ENCODE measurements at places on chromosomes 3 and 15.

- no peak for DNase-seq
Measured at GRCh38 chr3:63727233-63727632, 74.8 kb downstream of the SNTN start.

DNA sequence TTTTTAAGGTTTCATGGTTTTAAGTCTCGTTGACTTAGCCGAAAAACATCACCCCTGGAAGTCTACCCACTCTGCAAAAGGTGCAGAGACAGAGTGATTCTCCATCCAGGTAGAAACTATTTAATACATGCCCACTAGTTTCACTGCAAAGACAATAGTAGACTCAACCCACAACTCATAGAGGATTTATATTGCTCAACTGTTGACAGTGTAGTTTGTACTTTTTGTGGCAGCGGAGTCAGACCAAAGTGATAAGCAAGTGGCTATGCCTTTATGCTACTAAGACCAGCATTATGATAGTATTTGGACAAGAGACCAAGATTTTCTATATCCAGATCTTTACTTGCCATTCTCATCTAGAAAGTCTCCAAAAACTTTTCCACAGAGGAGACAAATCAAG lies 98.8 kb upstream of the ZBTB20 start:
- DNase-seq, result no peak

GRCh38 chr3:25418596-25418995 lies 9.5 kb upstream of the RARB start:
- no peak for DNase-seq

DNA sequence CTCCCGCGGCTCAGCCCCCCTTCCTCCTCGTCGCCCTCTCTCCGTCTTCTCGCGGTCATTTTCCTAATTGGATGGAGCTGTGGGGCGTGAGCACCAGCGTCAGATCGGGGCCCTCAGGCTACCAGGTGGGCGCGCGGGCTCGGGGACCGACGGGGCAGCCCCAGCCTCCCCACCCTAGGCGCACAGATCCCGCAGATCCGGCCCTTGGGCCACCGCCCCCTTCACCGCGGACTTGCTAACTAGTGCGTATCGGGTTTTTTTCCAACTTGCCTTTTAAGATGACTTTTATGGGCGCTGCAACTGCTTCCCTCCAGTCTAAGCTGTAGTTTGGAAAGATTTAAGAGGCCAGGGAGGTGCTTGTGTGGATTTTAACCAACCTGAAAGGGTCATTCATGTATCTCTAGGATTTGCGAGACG lies 1.3 kb downstream of the ZNF710 start:
- DNase-seq, result peak; percentile 35

DNA sequence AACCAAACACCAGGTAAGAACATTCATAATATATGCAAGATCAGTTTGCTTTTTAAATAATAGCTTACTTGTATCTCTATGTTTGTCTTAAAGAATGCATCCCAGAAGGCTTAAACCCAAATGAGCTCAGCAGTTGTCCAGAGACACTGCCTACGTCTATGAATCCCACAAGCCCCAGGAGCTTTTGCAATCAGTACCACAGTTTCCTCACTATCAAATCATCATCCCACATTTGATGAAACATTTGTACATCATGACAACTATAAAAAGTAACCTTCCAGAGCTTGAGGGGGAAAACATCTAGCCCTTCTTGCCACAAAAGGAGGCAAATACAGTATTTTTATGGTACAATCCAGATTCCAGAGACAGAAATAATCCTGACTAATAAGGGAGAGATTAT lies 63.7 kb downstream of the ATP8B4 start:
- no peak for DNase-seq

DNA sequence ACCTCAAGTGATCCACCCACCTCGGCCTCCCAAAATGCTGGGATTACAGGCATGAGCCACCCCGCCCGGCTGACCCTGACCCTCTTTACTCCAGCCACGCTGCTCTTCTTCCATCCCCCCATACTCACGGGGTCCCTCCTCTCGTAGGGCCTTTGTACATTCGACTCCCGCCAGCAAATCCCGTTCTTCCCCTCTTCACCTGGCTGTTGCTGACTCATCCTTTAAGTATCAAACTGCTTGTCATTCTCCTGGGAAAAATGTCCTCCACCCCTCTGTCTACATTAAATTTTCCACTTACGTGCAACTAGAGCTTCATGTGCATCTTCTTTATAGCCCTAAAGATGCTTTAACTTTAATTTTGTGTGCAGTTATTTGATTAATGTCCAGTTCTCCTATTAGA lies 203.1 kb downstream of the OPA1 start:
- no peak for DNase-seq

DNA sequence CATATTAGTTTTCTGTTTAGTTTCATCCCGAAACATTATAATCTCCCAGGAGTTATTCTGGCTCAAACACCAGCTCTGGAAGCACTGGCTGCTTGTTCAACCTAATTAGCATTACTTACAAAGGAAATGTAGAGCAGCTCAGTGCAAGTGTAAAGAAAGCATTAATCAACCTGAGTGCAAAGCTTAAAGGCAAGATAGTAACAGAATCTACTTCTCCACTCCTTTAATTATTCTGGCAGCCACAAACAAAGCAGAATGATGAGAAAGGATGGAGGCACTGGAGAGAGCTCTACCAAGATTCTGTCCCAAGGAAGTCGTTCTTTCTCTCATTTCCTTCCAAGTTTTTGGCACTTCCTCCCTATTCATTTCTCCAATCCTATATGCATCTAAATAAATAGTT lies 1384.0 kb downstream of the ZPLD1 start:
- no peak for DNase-seq

- DNase-seq, result no peak
Measured at GRCh38 chr15:80202641-80203360, 49.2 kb downstream of the CTXND1 start.

DNA sequence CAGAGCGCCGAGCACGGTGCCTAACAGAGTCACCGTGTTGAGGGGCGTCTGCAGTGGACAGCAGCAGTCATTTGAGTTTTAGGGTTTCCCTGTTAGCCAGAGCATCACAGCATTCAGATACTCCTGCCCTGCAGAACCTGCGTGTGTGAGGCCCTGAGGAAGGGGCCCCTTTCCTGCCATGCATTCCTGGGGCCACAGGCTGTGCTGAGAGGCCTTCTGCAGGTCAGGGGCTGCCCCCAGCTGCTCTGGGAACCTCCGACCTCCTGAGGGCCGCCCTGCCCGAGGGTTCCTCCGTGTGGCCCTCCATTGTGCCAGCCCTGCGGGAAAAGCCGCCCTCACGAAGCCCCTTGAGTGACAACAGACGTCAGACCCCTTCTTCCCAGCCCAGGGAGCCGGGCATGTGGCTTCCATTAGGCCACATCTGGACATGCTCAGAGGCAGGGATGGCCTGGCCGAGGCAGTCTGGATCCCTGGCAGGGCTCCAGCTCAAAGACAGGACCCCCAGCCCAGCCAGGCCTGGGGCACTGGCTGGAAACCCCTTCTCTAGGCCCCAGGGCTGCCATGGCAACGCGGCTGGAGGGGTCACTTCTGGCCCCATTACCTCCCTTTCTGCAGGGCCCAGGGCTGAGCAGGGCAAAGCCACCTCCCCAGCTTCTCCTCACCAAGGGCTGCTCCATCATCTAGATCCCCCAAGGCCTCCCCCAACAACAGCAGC lies 25.3 kb downstream of the FBLN2 start:
- DNase-seq, result no peak

GRCh38 chr15:88704791-88705768 lies 66.3 kb downstream of the ISG20 start:
- DNase-seq, result no peak

DNA sequence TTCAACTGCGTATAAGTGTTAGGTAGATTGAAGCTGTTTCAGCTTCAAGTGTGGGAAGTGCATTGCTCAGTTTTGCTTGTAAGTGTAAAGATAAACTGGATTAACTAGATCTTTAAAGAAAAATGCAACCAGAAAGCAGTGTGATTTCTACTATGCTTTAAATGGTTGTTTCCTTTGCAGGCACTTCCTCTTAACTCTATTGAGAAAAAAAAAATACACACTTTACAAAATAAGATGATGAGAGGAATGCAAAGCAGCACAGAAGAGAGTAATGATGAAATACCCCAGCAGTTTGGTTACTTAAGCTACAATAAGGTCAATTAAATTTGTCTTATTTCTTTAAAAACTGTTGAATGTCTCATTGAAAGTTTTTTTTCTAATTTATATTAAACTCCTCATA lies 40.8 kb downstream of the DPH6 start:
- no peak for DNase-seq

DNA sequence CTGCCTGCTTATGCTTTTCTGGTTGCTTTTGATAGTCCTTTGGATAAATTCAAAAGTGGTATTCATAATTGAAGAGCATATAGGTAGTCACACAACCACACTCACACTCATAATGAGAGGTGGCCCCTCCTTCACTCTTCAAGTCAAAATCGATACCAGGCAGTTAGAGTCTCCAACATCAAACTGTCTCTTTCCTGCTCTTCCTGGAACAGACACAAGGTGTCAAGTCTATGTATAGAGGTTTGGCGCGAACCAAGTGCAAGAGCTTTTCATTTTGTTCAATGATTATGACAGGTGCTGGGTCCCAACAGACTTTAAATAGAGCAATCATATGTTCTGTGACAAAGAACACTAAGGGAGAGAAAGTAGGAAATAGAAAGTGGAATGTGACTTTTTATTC lies 29.9 kb upstream of the RGMA start:
- no peak for DNase-seq

DNA sequence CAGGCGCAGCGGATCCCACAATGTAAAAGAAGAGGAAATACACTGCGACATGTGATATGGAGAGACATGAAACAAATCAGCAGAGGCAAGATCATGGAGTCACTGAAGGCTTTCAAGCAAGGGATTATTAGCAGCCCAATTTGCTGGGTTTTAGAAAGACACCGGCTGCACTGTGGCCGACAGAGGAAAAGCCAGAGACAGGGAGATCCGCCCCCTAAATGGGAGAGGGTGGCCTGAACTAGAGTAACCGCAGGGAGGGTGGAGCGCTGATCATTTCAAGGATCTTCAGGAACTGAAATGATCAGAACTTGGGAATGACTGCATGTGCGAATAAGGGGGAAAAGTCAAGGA lies 612 bp upstream of the C15orf40 start:
- DNase-seq, result no peak

Data from activated T-cell treated with anti-CD3 and anti-CD28 coated beads for 48 hours (primary cell).